Panc1 (cell line): ENCODE measurements at places on chromosomes 4 and X.
A peak's percentile ranks its signal among the peaks of the same experiment; 100 is the strongest.

- no peak for DNase-seq
Observed at GRCh38 chr4:41260116-41260733, 3.5 kb downstream of the UCHL1 start.

DNA sequence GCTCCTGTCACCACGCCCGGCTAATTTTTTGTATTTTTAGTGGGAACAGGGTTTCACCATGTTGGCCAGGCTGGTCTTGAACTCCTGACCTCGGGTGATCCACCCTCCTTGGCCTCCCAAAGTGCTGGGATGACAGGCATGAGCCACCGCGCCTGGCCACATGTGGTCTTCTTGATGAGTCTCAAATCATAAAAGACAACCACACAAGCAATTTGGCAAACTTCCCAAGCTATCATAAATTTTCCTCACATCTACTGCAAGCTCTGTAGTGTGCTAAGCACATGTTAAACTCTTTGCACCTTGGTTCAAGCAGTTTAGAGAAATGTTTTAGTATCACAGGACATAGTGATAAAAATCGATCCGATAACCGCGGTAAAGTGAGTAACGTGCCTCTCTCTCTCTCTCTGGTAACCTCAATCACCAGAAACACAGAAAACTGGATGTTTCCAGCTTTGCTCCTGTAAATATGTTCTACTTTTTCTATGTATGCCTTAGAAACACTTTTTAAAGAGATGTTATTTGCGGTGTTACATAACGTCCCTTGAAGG is 256.8 kb downstream of the DHRSX start:
- no peak for DNase-seq

GRCh38 chr4:22434895-22435294 is 81.0 kb downstream of the ADGRA3 start:
- DNase-seq, result no peak

DNA sequence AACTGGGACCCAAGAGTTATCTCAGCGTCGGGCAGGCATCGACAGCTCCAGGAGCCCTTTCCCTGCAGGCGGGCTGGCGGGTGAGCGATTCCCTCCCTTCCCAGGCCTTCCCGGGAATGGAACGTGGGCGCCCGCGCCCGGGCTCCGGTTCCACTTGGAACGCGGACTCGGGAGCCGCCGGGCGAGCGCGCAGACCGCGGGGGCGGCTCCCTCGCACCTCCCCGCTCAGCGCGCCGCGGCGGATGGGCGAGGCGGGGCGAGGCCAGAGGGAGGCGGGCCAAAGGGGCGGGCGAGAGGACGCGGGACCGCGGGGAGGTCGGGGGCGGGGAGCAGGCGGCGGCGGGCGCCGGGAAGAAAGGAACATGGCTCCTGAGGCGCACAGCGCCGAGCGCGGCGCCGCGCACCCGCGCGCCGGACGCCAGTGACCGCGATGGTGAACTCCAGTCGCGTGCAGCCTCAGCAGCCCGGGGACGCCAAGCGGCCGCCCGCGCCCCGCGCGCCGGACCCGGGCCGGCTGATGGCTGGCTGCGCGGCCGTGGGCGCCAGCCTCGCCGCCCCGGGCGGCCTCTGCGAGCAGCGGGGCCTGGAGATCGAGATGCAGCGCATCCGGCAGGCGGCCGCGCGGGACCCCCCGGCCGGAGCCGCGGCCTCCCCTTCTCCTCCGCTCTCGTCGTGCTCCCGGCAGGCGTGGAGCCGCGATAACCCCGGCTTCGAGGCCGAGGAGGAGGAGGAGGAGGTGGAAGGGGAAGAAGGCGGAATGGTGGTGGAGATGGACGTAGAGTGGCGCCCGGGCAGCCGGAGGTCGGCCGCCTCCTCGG is at the start of gene PKD2:
Gene PKD2, plus strand, starts transcription at position 332 of the 818 bp plus-strand sequence. Its CDS starts 99 bp downstream, at position 431.
- DNase-seq, result no peak

DNA sequence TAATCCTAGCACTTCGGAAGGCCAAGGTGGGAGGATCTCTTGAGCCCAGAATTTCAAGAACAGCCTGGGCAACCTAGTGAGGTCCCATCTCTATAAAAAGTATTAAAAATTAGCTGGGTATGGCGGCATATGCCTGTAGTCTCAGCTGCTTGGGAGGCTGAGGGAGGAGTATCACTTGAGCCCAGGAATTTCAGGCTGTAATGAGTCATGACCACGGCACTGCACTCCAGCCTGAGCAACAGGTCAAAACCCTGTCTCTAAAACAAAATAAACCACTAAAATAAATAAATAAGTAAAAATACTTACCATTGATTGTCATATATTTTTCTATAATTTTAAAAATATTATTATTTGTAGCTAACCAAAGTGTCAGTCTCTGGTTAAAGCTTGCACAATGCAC is 315.6 kb upstream of the SMIM31 start:
- no peak for DNase-seq

GRCh38 chrX:97402903-97403302 is 519.2 kb downstream of the RPA4 start:
- no peak for DNase-seq

DNA sequence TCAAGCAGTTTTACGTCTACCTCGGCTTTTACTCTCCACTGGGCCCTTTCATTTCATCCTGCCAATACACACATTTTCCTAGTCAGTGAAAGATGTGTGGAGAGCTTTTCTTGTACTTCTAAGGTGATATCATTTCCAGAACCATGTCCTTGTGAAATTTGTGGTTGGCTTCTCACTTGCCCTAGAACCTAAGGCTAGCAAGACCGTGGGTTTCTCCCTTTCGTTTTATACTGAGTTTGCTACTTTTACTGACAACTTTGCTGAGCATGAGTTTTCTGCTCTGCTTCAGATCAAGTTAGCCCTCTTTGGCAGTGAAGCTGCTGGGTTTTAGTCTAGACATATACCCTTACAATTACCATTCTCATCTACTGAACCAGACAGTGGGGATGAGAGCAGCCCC is 95.7 kb upstream of the FRMPD4 start:
- no peak for DNase-seq

- no peak for DNase-seq
Observed at GRCh38 chr4:190017357-190018200, 9.5 kb downstream of the FRG2 start.

- no peak for DNase-seq
Observed at GRCh38 chr4:147118528-147118927, 172.9 kb upstream of the TTC29 start.

GRCh38 chr4:17635056-17635455 is 20.6 kb downstream of the MED28 start:
- no peak for DNase-seq

DNA sequence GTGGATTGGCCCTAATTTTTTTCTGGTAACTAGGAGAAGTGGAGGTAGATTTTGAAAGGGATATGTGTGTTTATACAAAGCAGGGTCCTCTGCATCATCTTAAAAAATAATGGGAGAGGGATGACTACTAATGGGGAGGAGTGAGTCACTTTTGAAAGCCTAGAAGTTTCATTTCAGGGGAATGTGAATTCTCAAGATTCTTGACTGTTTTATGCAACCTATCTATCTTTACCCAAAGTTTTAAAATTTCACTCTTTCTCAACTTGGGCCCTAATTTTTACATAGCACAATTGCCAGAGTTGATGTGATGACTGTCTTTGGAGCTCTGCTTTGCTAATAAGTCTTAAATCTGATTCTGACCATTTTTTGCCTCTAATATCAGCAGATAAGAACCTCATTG is 445.2 kb downstream of the GRXCR1 start:
- no peak for DNase-seq

GRCh38 chr4:112938461-112939058 is 110.9 kb upstream of the ANK2 start:
- DNase-seq, result peak; percentile 15

DNA sequence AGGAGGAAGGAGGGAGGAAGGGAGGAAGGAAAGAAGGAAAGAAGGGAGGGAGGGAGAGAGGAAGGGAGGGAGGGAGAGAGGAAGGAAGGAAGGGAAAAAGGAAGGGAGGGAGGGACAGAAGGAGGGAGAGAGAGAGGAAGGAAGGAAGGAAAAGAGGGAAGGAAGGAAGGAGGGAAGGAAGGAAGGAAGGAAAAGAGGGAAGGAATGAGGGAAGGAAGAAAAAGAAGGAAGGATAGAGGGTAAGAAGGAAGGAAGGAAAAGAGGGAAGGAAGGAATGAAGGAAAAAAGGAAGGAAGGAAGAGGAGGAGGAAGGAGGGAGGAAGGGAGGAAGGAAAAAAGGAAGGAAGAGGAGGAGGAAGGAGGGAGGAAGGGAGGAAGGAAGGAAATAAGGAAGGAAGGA is 796.8 kb downstream of the ARAP2 start:
- DNase-seq, result no peak
